ENCODE measurements at places on chromosomes 4 and X.

GRCh38 chr4:183335369-183335940 lies 13.2 kb upstream of the CLDN24 start:
- peak; percentile 56 for DNase-seq

DNA sequence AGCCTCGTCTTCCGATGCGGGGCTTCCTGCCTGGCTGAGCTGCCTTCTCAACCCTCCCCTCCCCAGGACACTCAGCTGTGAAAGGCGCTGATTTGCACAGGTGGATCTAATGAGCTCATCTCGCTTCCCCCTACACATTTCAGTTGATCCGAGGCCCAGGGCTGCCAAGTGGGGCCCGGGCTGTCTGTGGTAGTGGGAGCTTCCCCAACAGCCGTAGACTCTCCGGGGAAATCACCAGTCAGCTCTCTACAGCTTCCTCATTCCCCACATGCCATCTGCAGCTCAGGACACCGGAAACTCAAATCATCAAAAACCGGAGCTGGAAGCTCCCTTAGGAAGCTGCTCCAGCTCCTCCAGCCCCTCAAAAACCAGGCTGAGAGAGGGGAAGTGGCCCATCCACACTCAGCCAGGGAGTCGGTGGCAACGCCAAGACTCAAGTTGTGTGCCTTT lies 56.2 kb downstream of the SMIM20 start:
- peak; percentile 74 for DNase-seq

GRCh38 chrX:37781081-37781480 lies 1.2 kb downstream of the CYBB start:
- no peak for DNase-seq

DNA sequence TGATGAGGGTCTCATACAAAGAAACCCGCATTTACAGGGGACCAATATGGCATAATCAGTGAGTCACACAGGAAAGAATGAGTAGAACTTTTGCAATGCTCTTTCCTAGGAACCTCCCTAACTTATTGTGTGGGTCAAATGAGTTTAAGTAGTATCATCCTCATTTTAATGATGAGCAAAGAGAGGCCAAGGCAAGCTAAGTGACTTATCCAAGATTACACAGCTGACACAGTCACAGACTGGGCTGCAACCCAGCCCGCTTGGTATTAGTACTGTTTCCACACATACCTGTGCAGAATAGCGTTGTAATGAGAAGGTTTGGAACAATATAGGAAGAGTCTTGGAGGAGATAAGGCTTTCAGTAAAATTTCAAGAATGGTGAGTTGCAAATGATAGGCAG lies 91.0 kb upstream of the PPP1R2C start:
- peak; percentile 28 for DNase-seq

GRCh38 chr4:155522201-155522600 lies 144.4 kb upstream of the GUCY1A1 start:
- DNase-seq, result no peak

GRCh38 chrX:131792356-131792749 lies 230.7 kb upstream of the STK26 start:
- DNase-seq, result no peak

- DNase-seq, result no peak
Measured at GRCh38 chr4:181659876-181660275, 583.3 kb upstream of the TENM3 start.

DNA sequence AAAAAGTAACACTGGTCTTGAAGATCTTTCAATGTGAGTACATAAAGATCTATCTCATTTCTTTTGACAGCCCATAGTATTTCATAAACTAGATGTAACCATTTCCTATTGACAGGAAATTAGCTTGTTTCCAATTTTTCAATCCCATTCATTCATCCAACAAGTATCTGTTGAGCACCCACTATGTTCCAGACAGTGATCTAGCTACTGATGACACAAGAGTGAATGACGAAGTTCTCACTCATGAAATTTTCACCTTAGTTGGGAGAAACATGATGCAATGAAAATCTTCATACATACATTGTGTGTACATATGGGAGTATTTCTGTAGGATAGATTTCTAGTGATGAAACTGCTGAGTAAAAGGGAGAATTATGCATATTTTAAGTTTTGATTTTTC lies 1.7 kb downstream of the CD38 start:
- DNase-seq, result peak; percentile 55

DNA sequence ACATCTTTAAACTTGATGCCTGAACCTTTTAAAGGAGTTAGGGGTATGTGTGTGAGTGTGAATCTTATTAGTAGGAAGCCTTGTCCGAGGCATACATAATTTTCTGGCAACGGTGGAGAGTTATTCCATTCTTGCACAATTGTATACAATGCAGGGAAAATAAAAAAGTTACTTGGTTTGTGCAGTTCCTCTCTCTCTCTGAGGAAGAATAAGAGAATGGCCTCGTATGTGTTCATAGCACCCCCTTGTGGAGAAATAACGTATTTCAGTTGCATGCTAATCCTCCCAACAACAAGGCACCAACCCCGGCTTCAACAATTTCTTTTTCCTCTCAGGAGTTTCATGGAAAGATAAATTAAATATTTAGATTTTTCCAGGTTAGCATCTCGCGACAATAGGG lies 33.7 kb upstream of the FGF13 start:
- peak; percentile 52 for DNase-seq

GRCh38 chrX:10564484-10564883 lies 55.9 kb downstream of the MID1 start:
- no peak for DNase-seq

- no peak for DNase-seq
Measured at GRCh38 chr4:6641971-6642320, 1.5 kb downstream of the MRFAP1 start.

GRCh38 chr4:118939169-118939783 lies 50.6 kb downstream of the SYNPO2 start:
- peak; percentile 35 for DNase-seq

GRCh38 chr4:93761286-93761685 lies 67.3 kb upstream of the ATOH1 start:
- DNase-seq, result no peak

DNA sequence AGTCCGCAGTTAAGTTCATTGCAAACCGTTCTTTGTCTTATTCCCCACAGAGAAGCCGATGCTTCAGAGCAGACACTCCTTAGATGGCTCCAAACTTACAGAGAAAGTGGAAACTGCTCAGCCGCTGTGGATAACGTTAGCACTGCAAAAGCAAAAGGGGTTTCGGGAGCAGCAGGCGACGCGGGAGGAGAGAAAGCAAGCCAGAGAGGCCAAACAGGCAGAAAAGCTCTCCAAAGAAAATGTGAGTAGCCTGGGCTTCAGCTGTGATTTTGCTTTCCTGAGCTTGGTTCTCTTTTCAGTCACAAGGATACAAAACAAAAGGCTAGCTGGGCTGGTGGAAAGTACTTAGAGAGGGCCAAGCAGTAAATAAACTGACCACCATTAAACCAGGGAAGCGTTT lies 64.0 kb downstream of the AASDH start:
- DNase-seq, result no peak

DNA sequence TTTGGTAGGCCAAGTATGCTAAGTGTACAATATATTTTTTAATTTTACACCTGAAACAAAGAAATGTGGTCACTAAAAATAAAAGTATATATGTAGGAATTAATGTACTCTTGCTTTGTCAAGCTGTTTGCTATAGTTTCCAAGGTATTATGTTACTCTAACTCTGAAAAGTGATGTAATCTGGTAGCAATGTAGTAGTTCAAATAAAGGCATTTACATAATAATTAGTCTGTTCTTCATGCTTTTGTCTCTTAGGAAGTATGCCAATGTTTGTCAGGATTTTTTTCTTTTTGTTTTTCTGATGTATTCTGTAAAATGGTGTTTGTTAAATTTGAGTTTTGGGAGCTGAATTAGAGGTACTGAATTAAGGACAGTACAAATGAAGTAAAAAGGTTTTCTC lies 89.5 kb downstream of the PLS3 start:
- DNase-seq, result no peak
